ENCODE measurements at places on chromosomes 4 and X. TPM values are rescaled to one million over a fixed set of nuclear protein-coding genes. Genes with fewer than 3 reads are reported as not detected.

GRCh38 chr4:134320048-134320447, 118.5 kb upstream of the PABPC4L start:
- H3K36me3 ChIP-seq, result no peaks in the 10 kb centered on the region
- no peak overlapping the region for H3K27ac ChIP-seq
- DNase-seq, result no peak

- H3K27ac ChIP-seq, result no peak overlapping the region
- no peak overlapping the region for H3K4me3 ChIP-seq
- DNase-seq, result no peak
- H3K36me3 ChIP-seq, result no peaks in the 10 kb centered on the region
These were observed 105.1 kb upstream of the GRID2 start for GRCh38 chr4:92198711-92199110.

GRCh38 chr4:153228512-153229140, 24.4 kb downstream of the TRIM2 start:
- H3K4me3 ChIP-seq, result no peak overlapping the region
- no peak for DNase-seq
- peak overlapping the region; percentile 61 for H3K27ac ChIP-seq
- no peaks in the 10 kb centered on the region for H3K36me3 ChIP-seq
- H3K4me1 ChIP-seq, result peaks cover 61% of the 10 kb centered on the region
- H3K27me3 ChIP-seq, result no peaks in the 10 kb centered on the region

GRCh38 chr4:53705972-53706371, 114.7 kb upstream of the LNX1 start:
- H3K4me1 ChIP-seq, result peaks cover 41% of the 10 kb centered on the region
- no peaks in the 10 kb centered on the region for H3K36me3 ChIP-seq
- H3K4me3 ChIP-seq, result no peak overlapping the region
- no peak for DNase-seq

- H3K4me1 ChIP-seq, result peaks cover 6% of the 10 kb centered on the region
- H3K27ac ChIP-seq, result peak overlapping the region; percentile 80
- peak overlapping the region; percentile 46 for H3K4me3 ChIP-seq
- H3K27me3 ChIP-seq, result no peaks in the 10 kb centered on the region
These were observed 458 bp downstream of the GRIPAP1 start for GRCh38 chrX:49001521-49002090.

DNA sequence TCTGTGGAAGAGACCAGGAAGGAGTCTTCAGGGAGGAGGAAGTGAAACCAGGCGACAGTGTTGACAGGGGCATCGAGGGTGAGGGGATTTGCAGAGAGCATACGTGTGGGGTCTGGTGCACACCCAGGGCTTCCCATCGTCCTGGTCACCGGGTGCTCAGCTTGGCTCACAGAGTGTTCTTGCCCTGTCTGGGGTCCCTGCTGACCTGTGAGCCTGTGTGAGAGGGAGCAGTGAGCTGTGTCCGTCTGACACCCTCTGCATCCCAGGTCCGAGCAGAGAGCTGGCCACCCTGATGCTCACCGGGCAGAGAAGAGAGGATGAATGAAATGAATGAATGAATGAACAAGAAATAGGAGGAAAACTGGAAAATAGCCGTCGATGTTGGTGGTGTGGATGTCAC, 46.5 kb downstream of the CPZ start:
- no peak for DNase-seq
- H3K27ac ChIP-seq, result no peak overlapping the region
- no peak overlapping the region for H3K4me3 ChIP-seq
- H3K36me3 ChIP-seq, result no peaks in the 10 kb centered on the region
- no peaks in the 10 kb centered on the region for H3K4me1 ChIP-seq

Gene FGF16
- total RNA-seq, result not detected

Gene S100P
- total RNA-seq, result not detected

Data from thyroid gland (tissue), 4 donors.